ENCODE measurements at places on chromosomes 1 and 21.

GRCh38 chr1:44408212-44408582, 3.1 kb downstream of the RNF220 start:
- no peak for DNase-seq

DNA sequence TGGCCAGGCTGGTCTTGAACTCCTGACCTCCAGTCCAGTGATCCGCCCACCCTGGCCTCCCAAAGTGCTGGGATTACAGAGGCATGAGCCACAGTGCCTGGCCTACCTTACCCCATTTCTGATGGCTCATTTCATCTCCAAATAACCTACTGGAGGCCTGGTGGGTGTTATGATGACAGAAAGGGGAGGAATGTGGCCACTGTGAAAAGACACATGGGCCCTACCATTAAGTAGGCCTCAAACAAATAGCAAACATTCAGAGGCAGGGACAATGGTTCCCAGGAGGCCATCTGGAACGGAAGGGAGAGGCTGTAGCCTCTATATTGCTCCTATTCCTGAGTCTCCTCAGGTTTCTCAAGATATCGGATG, 932 bp upstream of the FCRLA start:
- no peak for DNase-seq

- no peak for DNase-seq
Observed at GRCh38 chr1:10434590-10434989, 4.4 kb downstream of the CENPS start.

- DNase-seq, result no peak
Observed at GRCh38 chr1:193769651-193770050, 583.2 kb upstream of the B3GALT2 start.

GRCh38 chr21:16081304-16081703, 351.5 kb downstream of the USP25 start:
- no peak for DNase-seq

DNA sequence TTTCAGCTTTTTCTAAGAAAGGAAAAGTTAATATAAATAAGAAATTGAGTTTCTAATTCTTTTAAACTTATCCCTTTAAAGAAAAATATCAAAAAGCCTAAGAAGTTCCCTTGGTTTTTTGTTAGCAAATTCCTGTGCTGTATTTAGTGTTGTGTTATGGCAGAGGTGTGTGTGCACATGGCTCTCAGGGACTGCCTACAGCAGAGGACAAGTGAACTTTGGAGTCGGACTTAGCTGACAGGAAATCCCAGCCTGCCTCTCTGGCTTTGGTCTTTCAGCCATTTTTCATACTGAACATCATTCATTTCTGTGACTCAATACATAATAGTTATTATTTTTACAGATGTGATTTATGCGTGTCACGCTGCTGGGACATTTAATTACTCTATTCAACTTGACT, 149.6 kb downstream of the FMN2 start:
- DNase-seq, result no peak

DNA sequence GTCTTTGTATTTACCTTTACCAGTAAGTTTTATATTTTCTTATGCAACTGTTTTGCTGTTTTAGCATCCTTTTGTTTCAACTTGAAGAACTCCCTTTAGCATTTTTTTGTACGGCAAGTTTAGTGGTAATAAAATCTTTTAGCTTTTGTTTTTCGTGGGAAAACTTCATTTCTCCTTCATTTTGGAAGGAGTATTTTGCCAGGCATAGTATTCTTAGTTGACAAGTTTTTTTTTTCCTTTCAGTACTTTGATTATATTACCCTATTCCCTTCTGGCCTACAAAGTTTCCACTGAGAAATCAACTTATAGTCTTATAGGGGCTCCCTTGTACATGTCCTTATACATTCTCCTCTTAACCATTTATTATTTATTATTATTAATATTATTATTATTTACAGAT, 22.6 kb upstream of the SOD1 start:
- DNase-seq, result no peak

DNA sequence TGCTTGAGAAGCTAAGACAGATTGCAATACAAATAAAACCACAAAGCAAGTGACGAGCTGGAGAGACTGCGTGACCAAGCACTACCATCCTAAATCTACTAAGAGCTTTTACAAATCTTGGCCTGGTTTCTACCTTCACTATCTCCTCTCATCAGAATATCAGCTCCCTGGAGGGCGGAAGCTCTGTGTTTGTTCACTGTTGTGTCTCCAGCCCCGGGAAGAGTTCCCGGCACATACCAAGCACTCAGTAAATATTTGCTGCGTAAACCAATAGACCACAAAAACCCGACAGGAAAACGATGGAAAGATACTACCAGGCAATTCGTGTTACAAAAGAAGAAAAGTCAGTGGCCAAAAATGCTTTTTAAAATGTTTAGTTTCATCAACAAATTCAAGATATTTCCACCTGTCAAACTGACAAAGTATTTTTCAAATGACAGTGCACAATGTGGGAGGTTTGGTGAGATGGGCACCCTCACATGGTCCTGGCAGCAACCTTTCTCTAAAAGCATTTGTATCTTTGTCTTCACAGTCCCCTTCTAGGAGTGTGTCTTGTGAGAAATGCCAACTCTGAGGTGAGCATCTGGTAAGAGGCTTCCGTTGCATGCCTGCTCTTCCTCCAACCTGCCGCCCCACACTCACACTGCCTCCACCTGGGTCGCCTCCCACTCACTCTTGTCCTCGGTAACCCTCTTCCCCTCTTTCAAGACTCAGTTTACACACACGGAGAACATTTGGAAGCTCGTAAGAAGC, 34.7 kb downstream of the SLC1A7 start:
- DNase-seq, result no peak

DNA sequence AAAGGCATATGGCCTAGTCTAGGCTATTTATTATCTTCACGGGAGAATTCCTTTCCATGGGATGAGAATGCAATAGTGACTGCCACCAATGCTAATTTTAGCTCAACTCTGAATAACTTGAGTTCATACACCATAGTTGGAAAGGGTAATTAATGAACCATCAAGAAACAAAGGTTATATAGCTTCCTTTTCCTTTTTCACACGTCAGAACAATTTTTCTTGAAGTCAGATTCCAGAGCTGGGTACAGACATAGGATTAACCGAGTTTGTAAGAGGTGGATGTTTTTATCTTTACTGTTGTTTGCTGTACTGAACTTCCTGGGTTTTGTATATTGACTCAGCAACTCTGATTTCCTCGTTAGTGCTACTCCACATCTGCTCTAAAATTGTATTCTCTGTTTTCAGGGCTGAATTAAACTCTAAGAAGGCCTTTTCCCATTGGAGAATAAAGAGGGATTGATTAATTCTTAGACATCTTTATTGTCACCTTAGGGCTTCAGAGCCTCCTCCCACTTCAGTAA, 262.0 kb downstream of the NUF2 start:
- no peak for DNase-seq

DNA sequence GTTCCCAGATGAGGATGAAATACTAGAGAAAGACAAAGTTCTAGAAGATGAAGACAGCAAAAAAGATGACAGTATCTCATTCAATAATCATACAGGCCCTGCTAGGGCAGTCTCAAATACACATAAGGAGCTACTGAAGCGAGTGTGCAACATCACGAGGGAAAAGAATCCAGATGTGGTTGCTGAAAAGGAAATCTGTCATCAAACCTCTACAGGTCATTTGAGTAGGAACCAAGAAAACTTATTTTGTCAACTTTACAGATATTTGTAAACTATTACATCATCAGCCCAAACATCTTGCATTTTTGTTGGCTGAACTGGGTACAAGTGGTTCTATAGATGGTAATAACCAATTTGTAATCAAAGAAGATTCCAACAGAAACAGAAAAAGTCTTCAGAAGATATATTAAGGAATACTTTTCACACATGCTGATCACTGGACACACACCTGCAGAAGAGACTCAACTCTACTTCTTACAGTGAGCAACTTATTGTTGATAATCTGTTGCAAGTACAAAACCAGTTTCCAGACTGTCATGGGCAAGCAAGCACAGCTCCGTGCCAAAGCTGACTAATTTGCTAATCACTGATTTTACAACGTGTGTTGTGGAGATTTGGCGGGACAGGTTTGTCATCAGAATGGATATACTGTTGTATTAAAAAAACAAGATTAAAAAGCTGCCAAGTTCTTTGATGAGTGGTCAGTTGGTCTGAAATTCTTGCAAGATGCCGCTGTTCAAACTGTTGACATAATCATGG, 42.1 kb downstream of the TRIM33 start:
- DNase-seq, result no peak

DNA sequence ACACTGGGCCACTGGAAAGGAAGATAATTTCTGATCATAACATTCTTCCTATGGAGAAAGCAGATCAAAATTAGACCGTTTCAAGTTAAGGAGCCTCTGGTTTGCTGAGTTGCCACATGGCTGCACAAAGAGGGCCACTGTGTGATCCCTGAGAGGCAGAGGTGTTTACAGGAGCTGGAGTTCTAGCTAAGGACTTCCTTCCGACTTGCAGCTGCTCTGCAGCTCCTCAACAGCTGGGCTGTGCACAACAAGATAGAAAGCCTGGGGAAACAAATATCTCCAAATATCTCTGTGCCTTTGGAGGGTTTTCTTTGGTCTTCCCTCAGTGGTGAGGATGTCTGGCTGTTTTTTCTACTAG, 26.8 kb downstream of the GADD45A start:
- DNase-seq, result no peak

GRCh38 chr1:220974431-220974830, 95.2 kb downstream of the HLX start:
- DNase-seq, result no peak

DNA sequence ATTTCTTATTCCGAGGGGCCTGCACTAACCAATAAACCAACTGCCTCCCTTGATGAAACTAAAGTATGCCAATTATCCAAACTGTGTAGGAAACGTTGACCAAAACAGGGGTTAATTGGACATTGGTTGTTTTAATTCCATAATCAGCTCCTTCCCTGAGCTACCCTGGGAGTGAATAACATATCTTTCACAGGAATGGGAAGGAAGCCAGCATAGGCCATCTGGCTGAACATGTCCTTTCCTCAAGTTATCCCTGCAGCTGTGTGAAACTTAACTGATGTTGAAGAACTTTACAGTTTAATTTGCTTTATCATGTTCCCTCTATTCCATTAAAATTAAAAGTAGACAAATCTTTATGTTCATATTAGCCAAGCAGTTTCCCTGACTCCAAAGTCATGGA, 75.4 kb downstream of the NRIP1 start:
- no peak for DNase-seq

- DNase-seq, result no peak
Observed at GRCh38 chr21:45886610-45887026, 95.0 kb upstream of the COL6A1 start.

DNA sequence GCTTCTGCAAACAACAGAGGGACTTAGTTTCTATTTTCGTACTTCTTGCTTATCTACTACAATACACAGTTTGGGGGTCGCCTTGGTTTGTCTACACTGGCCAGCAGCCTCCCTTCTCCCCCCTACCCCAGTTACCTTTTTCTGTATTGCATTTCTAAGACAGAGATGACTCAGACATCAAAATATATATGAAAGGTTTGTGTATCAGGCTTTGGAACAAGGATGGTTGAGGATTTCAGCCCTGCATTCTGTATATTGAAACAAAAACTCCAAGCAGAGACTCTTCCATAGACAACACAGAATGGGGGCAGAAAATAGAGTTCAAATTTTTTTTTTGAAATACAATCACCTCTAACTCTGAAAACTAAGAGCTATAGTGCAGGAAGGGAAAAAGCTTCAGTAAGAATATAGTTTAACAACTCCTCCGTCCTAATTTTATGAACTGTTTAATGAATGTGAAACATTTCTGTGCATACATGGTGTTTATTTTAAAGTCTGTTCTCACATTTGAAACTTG, 1.9 kb downstream of the SAMD13 start:
- no peak for DNase-seq

- DNase-seq, result no peak
Observed at GRCh38 chr1:16165073-16165364, 9.2 kb upstream of the EPHA2 start.

GRCh38 chr1:198929961-198930599, 291.2 kb downstream of the PTPRC start:
- DNase-seq, result no peak

DNA sequence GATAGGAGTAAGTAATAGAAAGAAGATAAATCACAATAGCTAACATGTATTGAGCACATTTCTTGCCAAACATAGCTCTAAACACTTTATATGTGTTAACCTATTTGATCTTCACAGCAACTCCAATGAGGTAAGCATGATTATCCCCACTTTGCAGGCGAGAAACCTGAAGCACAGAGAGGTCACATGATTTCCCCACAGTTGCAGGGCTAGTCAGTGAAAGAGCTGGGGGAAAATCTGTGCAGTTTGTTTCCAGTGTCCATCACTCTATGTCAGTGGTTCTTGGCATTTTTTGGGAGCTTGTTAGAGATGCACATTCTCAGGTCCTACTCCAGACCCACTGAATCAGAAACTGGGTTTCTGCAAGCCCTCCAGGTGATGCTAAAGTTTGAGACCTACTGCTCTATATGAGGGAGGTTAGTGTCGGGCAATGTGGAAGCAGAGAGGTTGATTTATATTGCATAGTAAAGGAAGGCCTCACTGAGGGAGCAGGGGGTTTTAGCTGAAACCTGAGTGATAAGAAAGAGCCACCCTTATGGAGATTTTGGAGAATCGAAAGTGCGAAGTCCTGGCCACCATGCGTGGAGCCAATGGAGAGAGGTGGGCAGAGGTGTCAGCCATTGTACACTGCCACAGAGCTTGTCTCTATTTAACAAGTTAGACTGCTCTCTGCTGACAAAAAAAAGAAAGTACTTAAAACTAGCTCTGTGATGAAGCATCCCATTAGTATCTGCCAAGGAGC, 20.9 kb downstream of the MCOLN3 start:
- DNase-seq, result no peak

DNA sequence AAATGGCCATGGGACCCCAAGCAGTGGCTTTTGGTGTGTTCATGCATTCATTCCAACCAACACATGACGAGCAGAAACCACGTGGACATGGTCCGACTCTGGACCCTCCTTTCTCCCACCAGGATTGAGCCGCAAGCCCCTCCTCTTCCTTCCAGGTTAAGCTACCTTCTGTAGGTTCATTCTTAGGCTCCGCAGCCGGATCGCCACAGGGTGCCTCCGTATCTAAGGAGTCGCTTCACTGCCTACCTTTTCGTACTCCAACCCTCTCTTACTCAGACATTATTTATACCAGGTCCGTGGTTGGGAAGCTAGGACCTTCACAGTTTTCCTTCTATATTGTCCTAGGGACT, 63.6 kb downstream of the RHBG start:
- no peak for DNase-seq

DNA sequence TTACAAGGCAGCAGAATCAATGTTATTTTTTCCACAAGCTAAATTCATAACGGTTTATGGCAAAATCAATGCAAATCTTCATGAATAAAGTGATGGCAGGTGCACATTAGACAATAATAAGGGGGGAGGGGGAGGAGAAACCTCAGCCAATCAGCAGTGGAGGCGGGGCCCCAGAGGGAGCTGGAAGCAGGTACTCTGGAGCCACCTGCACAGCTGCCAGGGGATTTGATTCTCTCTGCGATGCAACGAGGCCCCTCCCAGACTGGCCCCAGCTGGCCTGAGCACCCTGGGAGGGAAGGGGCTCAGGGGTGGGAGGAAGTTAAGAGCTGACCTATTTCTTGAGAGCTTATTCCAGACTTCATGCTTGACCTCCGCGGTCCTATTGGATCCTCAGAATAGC, 127.8 kb upstream of the IGSF21 start:
- no peak for DNase-seq

Measured in renal cortex interstitium (tissue), 15 donors.